ENCODE measurements at places on chromosomes 13 and 19.

GRCh38 chr13:99442273-99442895 lies 58.9 kb upstream of the TM9SF2 start:
- no peak for DNase-seq

DNA sequence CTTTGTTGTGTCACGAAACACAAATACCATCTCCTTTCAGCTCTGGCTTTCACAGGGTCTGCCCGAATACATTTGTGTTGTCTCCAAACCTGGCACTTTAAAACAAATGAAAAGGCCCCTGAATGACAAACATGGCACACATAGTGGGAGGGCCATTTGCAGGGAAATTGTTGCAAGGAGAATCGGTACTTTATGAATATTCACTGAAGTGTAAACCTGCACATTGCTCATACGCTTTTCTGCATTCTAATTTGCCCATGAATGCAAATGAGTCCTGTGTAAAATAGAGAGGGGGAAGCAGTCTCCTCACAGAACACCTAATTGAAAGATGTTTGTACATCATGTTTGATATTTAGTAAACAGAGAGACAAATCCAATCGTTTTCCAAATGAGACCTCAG lies 82.7 kb upstream of the PCDH8 start:
- DNase-seq: no peak

DNA sequence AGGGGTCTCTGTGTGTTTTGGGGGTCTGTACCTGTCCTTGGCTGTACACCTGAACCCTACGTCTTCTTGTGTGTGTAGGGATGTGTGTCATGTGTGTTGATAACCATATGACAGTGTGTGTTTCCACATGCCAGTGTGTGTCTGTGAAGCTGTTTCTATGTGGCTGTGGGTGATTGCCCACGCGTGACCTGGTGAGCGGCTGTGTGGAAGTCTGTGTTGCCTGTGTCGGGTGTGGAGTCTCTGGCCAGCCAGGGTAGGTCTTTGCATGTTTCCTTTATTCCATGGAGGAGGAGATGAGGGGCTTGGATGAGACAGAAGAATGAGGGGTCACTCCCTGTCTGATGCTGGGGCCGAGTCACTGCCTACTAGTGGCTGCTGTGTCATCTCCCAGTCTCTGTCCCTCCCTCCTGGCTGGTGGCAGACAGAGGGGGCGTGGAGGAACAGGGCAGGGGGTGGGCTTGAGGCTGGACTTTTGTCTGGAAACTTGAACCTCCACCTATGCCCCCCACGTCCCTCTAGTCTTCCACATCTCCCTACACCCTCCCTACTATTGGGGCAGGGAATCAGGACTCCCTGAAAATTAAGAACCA lies 2.8 kb upstream of the FOSB start:
- no peak for DNase-seq

DNA sequence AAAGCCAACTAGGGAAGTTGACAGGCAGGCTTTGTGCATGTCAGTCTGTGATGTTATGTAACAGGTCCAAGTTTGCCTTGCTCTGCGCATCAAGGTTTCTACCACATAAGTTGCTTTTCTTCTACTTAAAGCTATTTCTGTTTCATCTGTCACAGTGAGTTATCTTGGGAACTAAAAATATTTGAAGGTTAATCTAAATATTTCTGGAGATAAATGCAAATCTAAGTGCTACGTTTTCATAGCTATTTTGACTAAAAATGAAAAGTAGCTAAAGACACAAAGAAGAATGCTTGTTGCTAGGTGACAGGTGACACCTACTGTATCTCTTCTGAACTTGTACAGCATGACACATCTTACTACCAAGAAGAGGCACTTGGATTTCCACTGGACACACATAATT lies 135.6 kb downstream of the KLF12 start:
- DNase-seq: no peak

DNA sequence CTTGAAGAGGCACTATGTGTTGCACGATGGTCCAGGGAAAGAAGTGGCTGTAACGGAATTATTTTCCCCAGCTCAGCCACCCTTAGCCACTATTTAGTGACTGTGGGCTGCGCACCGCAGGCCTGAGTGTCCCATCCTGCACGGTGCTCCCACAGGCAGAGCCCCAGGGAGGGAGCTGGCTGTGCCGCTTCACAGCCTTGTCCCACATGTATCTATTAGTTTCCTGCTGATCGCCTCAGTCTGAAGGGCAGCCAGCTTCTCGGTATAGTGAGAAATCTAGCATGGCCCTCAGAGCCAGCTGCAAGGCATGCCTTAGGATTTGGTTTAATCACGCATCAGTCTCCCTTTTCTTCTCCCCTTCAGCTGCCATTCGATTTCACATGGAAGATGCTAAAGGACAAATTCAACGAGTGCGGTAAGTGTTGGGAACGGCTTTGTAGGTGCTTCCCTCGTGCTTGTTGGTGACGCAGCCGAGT lies 15.7 kb downstream of the PRAM1 start:
- DNase-seq: no peak

DNA sequence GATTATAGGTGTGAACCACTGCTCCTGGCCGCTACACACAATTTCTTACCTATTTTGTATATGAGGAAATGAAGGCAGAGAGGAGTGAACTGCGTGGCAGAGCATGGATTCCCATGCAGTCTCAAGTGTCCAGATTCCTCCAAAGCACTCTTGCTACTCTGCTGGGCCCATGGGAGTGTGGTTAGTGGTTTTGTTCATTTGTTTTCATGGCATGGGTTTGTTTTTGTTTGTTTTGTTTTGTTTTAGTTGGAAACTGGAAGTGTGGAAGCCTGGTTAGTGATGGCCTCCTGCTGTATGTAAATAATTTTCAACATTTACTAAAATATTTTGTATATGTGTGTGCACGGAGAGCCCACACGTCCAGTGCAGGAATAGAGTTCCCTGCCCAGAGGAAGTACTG lies 61.3 kb upstream of the LRCH1 start:
- no peak for DNase-seq

GRCh38 chr13:85108356-85108755 lies 690.9 kb downstream of the SLITRK6 start:
- no peak for DNase-seq

DNA sequence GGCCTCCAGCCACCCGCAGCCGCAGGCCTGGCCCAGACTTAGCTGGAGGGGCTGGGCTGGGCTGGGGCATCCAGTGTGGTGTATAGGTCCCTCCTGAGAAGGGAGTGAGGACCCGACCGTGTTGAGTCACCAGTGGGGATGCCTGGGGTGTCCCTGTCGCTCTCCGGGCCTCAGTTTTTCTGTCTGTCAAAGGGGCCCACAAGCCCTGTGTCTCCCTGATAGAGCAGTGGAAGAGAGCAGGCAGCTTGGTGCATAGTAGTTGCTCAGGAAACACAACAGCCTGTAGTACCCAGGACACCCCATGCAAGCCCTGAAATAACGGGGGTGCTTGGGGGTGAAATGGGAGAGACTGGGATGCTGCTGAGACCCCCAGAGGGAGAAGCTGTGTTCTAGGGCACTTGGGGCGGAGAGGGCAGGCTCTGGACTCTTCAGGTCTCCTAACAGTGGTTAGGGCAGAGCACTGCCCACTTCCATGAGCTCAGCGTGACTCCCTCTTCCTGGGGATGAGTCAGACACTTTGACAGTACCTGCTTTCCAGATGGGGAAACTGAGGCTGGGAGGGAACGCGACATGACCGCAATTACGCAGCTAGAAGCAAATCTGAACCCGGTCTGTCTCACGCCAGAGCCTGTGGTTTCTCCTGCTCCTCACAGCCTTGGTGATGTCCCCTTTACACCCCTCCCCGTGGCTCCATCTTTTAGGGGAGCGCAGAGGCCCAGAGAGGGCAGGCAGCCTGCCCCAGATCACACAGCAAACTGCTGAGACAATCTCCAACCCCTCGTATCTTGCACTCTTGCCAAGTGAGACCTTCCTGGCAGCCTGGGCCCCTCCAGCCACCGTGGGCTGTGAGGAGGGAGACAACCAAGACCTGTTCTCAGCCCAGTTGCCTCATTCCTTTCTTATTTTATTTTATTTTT lies 692 bp downstream of the SULT2B1 start:
- no peak for DNase-seq

DNA sequence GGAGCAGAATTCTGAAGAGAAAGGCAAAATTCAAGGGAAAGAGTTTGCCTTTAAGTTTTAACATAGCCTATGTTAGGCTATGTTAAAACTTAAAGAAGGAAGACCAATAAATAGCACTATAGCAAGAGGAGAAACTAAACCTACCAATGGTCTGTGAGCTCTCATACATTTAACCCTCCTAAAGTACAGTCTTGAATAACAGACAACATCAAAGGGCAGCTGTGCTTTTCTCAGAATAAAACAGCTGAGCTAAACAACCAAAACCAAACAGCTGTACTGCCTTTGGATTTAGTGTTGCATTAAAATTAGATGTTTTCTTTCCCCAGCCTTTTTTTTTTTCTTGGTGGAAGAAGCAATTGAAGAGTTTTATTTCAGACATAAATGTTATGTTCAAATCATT lies 34.0 kb downstream of the KLF5 start:
- peak; percentile 67 for DNase-seq

- no peak for DNase-seq
Measured at GRCh38 chr13:45374917-45375316, 33.9 kb upstream of the TPT1 start.

DNA sequence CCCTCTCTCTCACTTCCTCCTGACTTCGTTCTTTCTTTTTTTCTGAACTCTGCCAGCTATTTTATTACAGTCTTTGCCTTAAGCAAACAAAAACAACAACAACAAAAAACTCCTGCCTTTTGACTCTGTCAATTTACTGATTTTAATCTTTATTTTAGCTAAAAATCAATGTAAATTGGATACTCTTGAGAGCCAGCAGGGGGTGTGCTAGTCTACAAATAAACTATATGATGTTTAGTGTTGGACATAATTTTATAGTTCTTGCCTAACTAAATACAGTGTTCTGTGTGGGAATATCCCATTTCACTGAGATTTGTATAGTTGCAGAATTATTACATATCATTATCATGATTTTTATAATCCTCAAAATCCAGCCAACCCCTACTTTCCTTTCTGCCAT lies 1199.9 kb upstream of the SPRY2 start:
- DNase-seq: peak; percentile 10

DNA sequence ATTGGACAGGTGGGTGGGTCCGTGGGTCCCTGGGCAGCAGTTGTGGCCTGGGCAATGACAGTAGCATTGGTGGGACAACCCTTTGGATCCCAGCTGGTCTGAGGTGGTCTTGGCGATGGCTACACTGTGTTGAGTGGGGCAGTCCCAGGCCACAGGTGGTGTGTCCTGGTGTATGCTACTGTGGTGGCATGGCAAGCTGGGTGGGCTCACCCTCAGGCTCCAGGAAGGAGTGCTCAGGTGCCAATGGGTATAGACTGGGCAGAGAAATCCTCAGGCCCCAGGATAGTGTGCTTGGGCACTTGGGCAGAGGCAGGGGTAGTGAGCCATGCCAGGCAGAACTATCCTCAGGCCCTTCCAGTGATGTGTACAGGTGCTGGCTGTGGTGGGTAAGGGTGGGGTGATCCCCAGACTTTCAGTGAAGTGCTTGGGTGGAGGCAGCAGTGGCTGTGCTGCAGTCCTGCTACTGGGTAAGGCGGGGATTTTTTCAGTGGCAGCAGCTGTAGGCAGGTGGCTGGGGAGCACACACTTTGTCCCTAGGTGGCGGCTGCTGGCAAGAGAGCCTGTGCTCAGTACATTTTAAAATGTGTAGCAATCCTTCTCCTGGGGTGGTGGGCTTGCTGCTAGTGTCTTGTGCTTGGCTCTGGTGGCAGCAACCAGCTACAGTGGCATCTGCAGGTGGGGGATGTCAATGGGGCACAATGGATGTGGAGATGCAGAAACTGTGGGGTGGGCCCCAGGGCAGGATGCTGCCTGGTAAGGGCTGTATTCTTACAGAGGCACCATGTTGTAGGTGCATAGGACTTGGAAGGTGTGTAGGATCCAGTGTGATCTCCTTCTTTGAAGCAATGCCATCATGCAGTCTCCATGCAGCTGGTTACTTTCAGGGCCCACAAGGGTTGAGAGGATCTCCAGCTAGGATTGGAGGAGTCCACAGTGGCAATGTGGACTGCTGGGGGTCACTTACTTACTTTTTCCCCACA lies 64.9 kb downstream of the DNAJC3 start:
- DNase-seq: no peak

- no peak for DNase-seq
Measured at GRCh38 chr13:91203430-91203829, 144.1 kb upstream of the MIR17HG start.

- DNase-seq: peak; percentile 46
Measured at GRCh38 chr19:36152352-36153091, at the start of gene COX7A1. TSS of gene COX7A1 (minus strand) at chr19:36152447. CDS start at chr19:36152407, 40 bp downstream.

- DNase-seq: no peak
Measured at GRCh38 chr13:102291587-102292218, 110.1 kb downstream of the FGF14 start.

DNA sequence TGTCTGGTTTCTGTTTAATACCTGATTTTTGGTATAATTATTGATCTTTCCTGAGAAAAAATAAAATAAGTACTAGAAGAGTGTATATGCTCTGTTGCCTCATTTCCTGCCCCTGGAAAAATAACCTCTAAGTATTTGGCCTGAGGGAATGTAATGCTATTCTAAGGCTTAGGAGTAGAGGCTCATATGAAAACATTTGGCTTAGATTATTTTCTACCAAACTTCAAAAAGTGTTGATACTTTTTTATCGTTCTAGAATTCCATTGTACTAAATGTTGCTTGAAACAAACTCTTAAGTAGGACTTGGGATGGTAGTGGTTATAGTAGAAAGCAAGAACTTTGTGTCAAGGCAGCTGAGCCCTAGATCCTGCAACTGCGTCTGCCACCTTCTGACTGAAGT lies 57.8 kb downstream of the COG3 start:
- DNase-seq: no peak

DNA sequence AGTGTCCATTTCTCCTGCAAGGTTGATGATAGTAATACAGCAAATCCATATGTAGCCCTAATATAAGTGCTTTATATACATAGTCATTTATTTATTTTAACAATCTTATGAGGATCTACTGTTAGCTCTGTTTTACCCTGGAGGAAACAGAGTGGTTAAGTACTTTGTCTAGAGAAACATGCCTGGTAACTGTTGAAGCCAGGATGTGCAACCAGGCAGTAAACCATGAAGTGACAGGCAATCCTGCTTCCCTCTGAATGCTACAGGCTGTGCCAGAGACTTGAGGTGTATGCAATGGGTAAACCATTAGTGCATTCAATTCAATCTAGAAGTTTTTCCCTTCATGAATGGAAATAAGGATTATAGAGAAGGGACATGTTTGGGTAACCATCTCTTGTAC lies 911.0 kb downstream of the PCDH17 start:
- DNase-seq: no peak

DNA sequence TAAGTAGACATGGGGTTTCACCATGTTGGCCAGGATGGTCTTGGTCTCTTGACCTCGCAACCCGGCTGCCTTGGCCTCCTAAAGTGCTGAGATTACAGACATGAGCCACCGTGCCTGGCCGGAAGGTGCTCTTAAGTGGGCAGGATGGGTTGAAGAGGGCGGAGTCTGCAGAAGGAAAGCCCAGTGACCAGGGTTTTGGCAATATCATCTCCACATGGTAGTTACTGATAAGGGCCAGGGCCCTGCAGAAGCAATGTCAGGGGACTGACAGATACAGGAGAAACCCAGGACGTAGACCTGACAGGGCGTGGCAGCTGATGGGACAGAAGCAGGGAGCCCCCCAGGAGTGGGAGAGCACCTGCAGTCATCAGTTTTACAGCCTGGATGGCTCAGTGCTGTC lies 45.7 kb upstream of the RNF113B start:
- DNase-seq: no peak

- no peak for DNase-seq
Measured at GRCh38 chr19:5663904-5664303, 16.4 kb downstream of the MICOS13 start.

GRCh38 chr13:99577934-99578917 lies 77.0 kb downstream of the TM9SF2 start:
- DNase-seq: no peak

- DNase-seq: peak; percentile 12
Measured at GRCh38 chr13:54185785-54186184, 1157.2 kb downstream of the OLFM4 start.

Measured in left kidney (tissue), 8 donors.